ENCODE measurements at places on chromosomes 5 and 9.

DNA sequence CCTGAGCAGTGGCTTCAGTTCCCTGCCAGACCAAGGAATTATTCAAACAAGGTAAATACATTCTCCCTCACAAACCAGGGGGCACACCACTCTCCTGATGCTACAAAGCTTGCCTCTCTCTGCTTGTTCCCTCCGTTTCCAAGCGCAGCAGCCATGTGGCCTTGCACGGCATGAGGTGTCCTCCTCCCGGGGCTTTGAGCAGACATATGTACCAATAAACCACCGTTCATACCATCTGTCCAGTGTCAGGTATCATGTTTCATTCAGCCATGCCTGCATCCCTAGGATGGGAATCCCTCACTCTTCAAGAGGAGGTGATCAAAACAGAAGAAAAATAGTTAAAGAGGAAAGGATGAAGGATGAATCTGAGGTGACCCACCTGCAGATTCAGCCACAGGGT is 282.7 kb downstream of the ENC1 start:
- DNase-seq = no peak

GRCh38 chr5:149883550-149883949 is 61.0 kb downstream of the PDE6A start:
- DNase-seq = no peak

- DNase-seq = no peak
Measured at GRCh38 chr9:137837345-137838278, 40.0 kb upstream of the CACNA1B start.

DNA sequence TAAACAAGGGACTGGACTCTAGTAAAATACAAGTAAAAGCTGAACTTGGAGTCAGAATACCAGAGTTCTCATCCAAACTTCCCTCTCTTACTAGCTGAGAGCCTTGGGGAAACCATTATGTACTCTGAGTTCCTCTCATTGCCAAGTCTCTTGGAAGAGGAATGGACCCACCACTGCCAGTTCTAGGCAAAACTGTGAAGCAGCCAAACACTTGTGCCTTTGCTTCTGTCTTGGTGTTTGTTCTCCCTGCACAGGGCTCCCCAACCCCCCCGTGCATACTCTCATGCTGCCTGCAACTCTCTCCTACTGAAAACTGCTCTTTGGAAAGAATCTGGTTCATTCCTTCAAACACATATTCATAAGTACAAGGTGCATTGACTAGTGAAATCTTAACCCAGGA is 102.6 kb downstream of the PDZD2 start:
- no peak for DNase-seq

- no peak for DNase-seq
Measured at GRCh38 chr9:68698943-68699509, 6.0 kb upstream of the PIP5K1B start.

- no peak for DNase-seq
Measured at GRCh38 chr5:84725946-84726570, 341.4 kb upstream of the EDIL3 start.

DNA sequence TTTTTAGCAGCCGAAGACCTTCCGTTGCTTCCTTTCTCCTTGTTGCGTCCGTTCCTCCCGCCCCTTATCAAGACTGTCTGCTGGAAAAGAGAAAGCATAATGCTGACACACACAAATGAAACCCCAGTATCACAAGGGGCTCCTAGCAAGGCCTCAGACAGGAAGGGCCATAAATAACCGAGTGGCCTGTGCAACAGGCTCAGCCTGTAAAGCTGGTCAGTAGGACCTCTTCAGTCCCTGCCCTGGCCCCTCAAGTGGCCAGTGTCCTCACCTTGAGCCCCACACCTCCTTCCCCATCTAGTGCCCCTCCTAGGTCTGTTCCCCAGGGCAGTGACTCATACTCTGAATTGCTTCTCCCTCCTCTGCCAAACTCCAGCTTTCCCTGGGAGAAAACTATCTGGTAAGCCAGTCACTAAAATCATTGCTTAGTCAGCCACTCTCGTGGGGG is 174.6 kb upstream of the IL12B start:
- DNase-seq = no peak

DNA sequence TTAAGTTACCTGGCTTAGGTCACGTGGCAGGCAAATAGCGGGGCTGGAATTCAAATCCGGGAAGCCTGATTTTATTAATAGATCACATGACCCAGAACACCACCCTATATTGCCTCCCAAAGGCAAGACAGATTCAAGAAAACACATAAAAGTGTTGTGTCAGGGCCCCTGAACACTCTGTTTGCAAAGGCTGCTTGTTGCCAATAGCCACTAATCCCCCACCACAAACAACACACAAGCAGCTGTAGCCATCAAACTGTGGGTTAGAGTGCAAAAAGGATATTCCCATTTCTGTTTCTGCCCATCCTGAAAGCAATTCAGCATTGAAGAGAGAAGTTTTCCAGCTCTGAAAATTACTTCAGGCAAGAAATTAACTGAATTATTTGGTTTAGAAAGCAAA is 358.9 kb upstream of the RFX3 start:
- DNase-seq = no peak

GRCh38 chr5:81762401-81762800 is 11.5 kb upstream of the SSBP2 start:
- no peak for DNase-seq
